ENCODE measurements at places on chromosomes 2 and 18.

GRCh38 chr2:143697744-143698143, 568.5 kb downstream of the ARHGAP15 start:
- DNase-seq: no peak

DNA sequence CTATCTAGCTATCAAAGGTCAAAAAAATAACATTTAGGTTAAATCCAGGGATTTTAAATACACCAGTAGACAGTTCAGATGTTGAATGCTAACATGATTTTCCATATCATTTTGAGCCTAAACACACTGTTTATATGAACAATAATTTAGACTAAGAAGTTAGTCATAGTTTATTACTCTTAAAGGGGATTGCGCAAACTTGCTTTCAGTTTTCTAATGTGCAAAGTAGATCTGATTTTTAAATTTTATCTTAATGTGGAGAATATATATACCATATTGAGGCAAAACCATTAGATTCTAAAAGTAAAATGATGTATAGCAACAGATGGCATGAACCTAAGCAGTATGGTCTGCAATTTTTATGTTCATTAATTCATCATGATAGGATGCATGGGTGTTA, 76.6 kb downstream of the CDH7 start:
- no peak for DNase-seq

- no peak for DNase-seq
Observed at GRCh38 chr2:45794134-45794617, 142.7 kb downstream of the PRKCE start.

DNA sequence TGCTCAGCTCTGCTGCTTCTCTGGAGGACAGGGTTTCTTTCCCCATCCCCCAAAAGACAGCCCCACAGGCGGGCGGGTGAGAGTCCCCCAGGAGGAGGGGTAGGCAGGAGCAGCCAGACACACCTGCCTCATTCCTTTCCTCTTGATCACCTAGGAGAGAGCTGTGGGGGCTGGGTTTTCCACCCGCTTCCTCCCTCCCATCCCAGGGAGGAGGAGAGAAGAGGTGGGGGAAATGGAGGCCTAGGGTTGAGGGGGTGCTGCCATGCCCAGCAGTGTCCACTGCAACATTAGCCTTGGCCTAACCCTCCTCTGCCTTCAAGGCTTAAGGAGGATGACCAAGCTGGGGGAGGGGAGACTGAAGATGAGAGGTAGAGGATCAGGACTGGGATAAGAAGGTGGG, 14.7 kb downstream of the WNT10A start:
- DNase-seq: no peak

DNA sequence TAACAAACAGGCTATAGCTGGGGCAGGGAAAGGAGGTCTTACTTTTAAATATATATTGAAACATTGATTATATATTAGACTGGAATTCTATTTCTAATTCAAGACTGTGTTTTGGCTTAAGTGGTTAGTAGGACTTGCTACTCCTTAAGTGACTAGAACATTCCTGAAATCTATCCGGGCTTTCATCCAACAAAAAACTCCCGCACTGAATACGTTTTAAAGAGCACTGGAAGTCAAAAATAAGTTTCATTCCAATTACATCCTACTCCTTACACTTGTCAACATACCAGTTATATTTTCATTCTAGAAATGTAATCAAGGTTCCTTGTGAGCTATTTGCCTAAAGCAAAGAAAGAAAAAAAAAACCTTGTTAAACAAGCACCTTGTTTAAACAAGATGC, 204.6 kb downstream of the SP3 start:
- DNase-seq: no peak

DNA sequence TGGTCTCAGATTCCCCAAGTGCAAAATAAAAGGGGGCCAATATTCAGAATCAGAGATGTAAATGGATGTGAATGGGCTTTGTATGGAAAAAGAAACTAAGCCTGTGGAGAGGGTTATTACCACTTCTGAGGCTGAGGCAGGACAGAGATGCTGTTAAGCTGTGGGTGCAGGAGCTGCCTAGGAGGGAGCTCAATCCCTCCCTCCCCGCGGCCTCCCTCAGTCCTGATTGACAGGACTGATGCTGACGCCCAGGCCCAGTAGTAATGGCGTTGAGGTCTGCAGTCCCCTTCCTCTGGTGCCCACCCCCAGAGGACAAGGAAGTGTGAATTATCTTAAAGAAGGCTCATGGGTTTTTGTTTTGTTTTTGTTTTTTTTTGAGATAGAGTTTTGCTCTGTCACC, 40.4 kb downstream of the PSD4 start:
- DNase-seq: no peak

- no peak for DNase-seq
Observed at GRCh38 chr2:239098288-239098970, 250.5 kb downstream of the TWIST2 start.

GRCh38 chr2:239283288-239283945, 117.4 kb downstream of the HDAC4 start:
- DNase-seq: no peak

- DNase-seq: no peak
Observed at GRCh38 chr2:188050726-188051125, 240.9 kb upstream of the GULP1 start.

DNA sequence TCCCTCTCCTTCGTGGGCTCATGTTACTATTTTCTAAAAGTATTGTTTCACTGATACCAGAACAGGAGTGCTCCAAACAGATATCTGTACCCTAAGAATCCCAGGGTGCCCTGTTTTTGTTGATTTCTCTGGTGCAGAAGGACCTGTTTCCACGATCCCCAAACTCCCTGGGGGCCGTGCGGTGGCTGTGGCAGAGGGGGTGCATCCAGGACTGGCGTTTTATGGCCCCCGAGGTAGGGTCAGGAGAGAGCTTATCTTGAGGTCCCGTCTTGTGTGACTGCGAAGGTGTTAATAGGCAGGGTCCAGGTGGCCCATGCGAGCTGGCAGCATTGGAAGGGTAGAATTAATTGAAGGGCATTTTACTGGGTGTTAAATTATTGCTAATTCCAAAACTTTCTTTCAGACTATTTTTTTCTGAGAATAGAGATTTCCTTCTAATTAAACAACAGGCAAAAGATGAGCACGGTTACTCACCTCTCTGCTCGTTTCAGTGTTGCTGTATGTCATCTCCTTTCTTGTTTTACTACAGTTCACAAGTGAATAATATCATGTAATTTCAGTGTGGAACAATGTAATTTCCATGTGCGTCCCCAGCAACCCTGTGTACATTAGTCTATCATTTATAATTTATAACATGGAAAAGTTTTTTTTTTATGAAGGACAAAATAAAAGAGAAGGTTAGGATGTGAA, 8.2 kb downstream of the TWIST2 start:
- DNase-seq: no peak
